NCI-H1105 (cell line): ENCODE measurements at places on chromosomes 7 and 10.

GRCh38 chr7:78605119-78605518, 806.5 kb downstream of the PHTF2 start:
- DNase-seq, result no peak

- DNase-seq, result no peak
Observed at GRCh38 chr10:119205894-119206602, 1.3 kb upstream of the GRK5 start.

- DNase-seq, result no peak
Observed at GRCh38 chr7:142894985-142895593, 9.5 kb upstream of the TRPV6 start.

DNA sequence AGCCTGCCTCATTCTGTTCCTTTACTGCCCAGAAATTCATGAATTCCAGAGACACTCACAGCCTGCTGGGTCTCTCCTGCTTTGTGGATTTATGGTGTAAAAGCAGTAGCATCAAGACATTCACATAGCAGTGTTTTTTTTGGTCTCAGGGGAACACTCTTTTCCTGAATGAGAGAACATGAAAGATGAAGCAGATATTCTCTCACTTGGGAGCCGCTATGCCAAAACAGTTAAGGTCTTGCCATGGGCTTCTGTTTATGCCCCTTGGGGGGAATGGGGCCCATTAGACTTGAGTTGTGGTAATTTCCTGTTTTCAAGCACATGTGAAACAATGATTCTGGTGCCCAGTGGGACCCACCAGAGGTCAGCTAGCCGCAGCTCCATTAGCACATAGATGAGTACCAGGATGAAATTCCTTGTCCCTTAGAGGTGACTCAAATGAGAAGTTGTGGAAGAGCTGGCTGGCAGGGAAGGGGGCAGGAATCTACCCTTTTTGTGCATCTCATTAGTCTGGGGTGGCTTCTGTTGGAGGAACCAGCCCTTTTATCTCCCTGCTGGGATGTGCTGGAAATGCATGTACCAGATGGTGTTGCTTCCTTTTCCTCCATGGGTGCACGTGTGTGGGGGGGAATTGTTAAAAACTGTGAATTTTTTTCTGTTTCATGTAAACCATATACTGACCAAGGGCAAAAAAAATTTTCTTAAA, 13.3 kb downstream of the BMPER start:
- no peak for DNase-seq

DNA sequence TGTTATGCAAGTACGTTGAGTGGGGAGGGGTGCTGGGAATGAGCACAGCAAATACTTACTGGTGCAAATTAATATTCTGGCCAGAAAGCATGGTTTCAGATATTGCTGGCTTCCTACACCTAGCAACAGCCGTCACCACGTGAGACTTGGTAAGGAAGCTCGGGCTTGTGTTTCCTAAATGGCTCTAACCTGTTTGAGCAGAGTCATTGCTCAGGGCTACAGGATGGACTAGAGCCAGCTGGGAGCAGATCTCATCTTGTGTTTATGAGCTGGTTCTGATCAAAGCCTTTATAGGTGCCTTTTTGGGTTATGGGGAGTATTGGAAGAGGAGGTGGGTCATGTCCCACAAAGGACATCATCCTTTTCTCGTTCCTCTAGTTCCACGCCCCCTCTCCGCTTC, 200.3 kb downstream of the BUB3 start:
- no peak for DNase-seq

- no peak for DNase-seq
Observed at GRCh38 chr10:11448545-11449244, 162.8 kb downstream of the USP6NL start.

- DNase-seq, result no peak
Observed at GRCh38 chr7:67462781-67463191, 466.2 kb downstream of the TYW1 start.

DNA sequence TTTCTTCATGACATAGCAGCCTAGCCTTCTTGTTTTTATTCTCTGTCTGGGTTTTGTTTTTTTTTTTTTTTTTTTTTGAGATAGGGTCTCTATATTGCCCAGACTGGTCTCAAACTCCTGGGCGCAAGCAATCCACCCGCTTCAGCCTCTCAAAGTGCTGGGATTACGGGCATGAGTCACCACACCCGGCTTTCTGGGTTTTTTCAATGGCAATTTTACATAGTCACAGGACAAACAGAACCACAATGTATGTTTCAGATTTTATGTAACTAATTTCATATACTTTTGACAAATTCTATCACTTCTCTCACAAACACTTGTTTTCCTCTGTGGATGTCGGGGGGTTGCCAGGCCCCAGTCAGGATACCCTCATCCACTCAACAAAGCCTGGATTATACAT, 16.5 kb downstream of the DOCK4 start:
- no peak for DNase-seq

DNA sequence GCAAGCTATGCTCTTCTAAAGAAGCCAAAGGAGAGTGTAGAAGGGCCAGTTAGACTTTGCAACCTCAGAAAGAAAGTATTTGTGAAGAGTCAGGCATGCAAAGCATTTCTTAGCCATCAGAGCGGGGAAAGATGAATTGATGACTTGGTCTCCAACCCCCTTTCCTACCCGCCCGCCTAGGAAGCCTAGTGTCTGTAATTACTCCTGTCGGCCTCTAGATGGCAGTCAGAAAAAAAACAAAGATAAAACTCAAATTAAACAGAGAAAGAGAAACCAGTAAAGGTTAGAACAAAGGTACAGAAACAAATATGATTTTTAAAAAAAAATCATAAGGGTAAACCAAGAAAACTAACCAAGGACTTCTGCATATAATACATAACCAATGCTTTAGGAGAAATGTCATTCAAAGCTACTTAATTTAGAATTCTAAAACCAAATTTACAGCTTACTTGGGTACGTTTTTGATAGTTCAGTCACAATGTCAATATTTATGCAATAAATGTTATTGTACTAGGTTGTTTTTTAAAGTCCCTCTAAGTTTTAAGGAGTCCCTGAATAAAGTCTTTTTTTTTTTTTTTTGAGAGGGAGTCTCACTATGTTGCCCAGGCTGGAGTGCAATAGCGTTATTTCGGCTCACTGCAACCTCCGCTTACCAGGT, 97.6 kb downstream of the LYZL1 start:
- DNase-seq, result no peak

DNA sequence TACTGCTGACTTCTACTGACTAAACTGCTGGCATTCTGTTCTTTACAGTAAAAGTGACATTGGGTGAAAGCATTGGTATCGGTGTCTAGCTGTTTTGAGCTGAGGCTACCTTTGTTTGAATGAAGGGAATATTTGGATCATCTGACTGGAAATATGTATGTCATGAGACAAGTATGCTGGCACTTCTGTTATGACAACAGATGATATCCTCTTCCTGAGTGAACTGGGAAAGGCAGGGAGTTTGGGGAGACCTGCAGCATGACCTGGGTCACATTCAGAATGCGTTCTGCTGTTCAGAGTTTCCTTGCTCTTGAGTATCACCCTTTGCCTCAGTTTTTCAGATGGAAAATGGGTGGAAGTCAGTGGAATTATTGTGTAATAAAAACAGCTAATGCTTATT, 81.8 kb downstream of the PLCE1 start:
- no peak for DNase-seq

DNA sequence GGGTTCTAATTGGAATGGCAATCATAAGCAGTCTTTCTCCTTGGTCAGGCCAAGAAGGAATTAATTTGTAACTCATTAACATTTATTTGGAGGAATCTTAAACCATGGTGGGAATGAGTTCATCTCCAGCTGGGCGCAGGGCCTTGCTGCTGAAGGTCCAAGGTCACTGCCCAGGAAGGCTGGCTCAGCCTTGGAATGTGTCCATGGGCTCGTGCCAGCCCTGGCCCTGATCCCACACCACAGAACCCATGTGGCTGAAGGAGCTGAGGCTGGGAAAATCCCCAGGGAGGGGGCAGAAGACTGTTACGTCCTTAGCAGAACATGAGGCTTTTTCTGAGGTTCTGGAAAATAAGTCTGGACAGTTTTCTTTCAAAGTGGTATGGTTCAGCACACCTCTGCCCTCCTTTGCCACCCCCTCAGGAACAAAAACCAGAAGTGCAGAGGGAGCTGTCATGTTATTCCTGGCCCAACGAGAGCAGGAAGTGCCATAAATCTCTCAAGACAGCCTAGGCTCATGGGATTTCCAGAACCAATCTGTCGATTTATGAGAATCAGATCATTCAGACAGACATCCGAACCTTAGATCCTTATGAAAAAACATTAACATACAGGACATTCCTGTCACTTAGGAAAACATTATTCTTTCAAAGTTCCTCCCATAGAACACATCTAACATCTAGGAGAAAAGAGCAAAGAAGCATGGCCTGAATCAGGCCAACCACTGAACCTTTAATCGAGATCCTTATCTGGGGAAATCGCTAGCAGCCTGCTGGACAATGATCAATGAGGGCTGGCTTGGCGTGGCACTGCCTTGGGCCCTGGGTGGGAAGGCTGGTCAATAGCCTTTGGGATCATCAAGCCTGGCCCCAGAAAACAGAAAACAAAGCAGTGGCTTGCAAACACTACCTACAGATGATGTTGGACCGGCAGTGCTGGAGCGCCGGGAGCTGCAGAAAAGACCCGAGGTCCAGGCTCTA, 134.3 kb downstream of the TAX1BP1 start:
- no peak for DNase-seq

DNA sequence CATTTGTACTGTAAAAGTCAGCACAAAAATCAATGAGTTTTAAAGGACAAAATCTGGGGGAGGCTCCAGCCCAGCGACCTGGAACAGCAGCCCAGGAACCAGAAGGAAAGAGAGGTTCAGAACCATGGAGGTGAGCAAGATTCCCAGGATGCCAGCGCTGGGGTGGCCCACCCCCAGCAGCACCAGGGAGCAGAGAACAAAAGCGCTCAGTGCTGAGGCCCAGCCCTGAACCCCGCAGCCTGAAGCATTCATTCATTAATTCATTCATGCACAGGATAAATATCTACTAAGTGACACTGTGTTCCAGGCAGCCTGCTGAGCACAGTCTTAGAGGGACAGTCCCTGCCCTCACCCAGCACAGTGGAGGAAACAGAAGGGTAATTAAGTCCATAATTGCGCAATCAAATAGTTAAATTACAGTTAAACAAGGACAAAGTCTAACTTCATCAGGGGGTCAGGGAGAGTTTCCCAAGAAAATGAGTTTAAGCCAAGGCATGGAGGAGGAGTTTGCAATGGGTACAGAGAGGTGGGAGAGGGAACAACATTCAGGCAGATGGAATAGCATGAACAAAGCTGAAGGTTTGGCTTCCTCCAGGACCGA, 202.3 kb downstream of the GRID1 start:
- no peak for DNase-seq

DNA sequence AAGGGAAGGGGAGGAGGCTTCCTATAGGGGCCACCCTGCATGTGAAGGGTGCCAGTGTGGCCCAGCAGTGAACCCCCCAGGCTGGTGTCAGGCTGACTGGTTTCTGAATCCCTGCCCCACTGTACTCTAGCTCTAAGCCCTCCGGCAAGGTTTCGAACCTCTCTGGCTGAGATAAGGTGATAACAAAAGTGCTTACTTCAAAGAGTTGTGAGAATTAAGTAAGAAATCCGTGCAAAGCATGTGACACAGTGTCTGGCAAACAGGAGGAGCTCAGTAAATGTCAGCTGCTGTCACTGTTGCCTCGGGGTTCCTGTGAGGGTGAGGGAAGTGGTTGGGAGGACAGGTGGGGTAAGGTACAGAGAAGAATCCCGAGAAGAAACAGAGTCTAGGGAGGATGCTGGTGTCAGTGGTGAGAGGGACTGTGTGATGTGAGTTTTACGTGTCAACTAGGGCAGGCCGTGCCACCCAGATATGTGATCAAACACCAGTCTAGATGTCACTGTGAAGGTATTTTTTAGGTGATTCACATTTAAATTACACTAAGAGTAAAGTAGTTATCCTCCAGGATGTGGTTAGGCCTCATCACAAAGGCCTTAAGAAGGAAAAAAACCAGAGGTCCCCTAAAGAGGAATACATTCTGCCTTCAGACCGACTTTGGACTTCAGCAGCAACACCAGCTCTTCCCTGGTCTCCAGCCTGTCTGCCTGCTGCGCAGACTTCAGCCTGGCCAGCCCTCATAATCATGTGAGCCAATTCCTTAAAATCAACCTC, 64.4 kb downstream of the BPGM start:
- no peak for DNase-seq

GRCh38 chr7:17466216-17466615, 167.8 kb downstream of the AHR start:
- no peak for DNase-seq

DNA sequence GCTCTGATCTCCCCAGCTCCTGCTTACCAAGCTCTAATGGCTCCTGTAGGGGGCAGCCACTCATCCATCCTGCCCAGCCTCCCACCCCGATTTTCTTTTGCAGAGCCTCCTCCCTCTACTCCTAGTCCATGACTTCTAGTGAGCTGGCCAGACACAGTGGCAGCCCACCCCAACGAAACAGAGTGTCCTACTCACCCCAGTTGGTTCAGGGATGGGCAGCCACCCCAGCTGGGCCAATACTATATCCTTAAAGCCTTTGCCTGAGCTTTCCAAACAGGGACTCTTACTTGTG, 77.1 kb downstream of the GRID1 start:
- no peak for DNase-seq

- DNase-seq, result no peak
Observed at GRCh38 chr7:3606436-3606835, 305.4 kb downstream of the SDK1 start.

- DNase-seq, result no peak
Observed at GRCh38 chr10:66833861-66834260, 92.0 kb upstream of the LRRTM3 start.

DNA sequence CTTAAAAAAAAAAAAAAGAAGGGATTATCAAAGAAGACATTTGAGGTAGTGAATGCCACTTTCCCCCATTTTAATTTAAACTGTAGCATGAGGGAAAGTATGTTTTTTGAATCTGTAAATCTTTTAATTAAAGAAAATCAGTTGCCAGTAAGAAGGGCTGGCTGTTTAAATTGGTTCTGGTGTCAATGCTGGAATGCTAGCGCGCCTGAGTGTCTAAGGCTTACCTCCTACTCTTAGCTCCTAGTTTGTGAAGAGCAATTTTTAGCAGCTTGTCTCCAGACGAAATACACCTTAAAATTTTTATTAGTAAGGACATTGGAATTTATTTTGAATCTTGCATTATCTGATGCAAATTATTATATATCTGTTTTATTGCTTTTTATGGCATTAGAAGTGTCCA, 54.1 kb downstream of the UBE3C start:
- DNase-seq, result no peak

DNA sequence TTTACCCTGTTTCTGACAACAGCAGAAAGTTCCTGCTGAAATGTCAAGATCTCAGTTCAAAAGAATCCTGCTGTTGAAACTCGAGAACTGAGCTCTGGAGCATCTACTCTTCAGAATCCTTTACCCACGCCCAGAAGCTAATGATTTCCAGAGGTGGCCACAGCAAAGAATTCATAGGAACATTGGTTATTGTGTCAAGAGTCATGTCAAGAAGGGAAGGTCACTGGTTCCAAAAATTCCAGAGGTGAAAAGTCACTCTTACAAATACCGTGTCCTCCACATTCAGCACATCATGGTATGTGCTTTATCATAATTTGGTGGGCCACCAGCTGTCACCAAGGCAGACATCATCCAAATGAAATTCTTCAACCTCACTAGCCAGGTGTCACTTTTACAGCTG, 394.4 kb upstream of the NPVF start:
- no peak for DNase-seq
